ENCODE measurements at places on chromosomes 1 and 21.

- no peak for DNase-seq
Measured at GRCh38 chr1:56872597-56872996, 18.0 kb downstream of the C8A start.

- no peak for DNase-seq
Measured at GRCh38 chr1:96843196-96843595, 121.6 kb downstream of the PTBP2 start.

DNA sequence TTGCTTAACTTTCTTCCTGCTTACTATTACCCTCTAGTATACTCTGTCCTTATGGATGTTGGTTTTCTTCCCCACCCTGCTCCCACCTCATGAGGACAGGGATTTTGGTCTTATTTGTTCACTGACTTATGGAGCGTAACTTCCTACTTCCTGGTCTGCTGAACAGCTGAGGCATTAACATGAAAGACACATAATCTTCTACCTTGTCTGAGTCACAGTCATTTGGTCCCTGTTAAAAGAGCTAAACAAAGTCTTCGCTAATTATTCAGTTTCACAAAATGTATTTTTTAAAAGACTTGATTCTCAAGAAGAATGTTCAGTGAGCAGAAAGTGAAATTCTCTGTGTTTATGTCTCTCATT, 18.5 kb downstream of the RNASEL start:
- DNase-seq: no peak

DNA sequence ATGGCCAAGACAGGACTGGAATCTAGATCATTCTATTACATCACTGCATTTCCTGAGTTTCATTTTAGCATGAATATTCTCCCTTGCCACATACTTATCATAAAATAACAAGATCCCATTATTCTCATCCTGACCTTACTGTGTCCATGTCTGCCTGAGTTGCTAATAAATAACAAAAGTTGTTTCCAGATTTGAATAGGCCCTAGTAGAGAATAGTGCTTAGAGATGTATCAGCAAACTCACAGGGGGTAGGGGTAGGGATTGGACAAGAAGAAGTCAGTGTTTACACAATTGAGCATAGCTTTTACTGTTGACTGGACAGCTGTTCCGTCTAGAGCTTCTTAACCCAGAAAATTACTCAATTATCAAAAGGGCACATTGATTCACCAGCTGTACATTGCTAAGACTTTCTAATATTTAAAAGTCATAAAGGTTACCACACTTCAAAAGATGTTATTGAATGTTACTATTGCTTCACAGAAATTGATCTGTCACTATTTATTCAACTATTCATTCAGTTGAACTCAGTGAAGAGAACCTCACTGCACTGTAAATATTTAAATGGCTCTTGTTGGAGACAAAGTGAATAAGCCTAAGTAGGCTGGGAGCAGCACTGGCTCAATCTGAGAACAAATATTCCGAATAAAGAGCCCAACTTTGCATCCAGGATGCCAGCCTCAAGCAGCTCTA, 121.9 kb downstream of the NRIP1 start:
- no peak for DNase-seq

DNA sequence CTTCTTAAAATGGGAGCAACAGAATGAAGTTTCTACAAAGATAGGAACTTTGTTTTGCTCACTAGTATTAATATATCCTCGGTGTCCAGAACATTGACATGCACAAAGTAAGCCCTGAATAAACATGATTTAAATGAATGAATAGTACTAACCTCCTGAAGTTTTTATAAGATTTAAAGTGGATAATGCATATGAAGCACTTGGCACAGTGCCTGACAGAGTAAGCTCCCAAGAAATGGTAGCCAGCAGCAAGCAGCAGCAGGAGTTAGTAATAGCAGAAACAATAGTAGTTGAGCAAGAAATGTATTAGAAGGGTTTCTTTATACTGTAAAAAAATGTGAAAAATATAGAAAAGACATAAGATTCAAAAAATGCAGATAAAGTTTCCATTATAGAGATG, 258.1 kb upstream of the C1orf87 start:
- DNase-seq: no peak

DNA sequence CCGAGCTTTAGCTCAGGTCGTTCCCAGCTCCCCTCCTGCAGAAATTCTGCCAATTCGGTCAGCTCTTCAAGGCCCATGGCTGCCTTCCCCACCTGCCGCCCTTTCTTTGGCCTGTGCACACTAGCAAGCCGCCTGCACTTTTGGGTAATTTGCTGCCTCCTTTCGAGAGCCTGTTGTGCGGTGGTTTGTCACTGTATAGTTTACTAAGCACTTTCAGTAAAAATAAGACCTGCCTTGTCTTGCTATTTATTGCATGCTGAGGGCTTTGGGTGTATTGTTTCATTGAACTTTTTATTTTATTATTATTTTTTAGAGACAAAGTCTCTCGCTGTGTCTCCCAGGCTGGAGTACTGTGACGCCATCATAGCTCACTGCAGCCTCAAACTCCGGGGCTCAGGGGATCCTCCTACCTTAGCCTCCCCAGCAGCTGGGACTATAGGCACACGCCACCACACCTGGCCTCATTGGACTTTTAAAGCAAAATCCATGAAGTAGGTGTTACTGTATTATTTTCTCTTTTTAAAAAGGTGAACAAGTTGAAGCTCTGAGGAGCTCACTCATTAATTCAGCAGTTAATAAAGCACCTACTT, 1.1 kb upstream of the FABP3 start:
- peak; percentile 17 for DNase-seq

GRCh38 chr1:176531036-176531435, 68.1 kb downstream of the PAPPA2 start:
- no peak for DNase-seq

GRCh38 chr1:226692823-226693222, 46.3 kb downstream of the ITPKB start:
- DNase-seq: no peak

- DNase-seq: no peak
Measured at GRCh38 chr1:214022229-214022791, 34.5 kb downstream of the PROX1 start.

Measured in RWPE2 (cell line).